SJSA1 (cell line): ENCODE measurements at places on chromosomes 6 and 20. TPM values are rescaled to one million over a fixed set of nuclear protein-coding genes. Genes with fewer than 3 reads are reported as not detected.

The TAF8 gene
- 5.0 and 12.2 TPM in 2 replicates for total RNA-seq

DNA sequence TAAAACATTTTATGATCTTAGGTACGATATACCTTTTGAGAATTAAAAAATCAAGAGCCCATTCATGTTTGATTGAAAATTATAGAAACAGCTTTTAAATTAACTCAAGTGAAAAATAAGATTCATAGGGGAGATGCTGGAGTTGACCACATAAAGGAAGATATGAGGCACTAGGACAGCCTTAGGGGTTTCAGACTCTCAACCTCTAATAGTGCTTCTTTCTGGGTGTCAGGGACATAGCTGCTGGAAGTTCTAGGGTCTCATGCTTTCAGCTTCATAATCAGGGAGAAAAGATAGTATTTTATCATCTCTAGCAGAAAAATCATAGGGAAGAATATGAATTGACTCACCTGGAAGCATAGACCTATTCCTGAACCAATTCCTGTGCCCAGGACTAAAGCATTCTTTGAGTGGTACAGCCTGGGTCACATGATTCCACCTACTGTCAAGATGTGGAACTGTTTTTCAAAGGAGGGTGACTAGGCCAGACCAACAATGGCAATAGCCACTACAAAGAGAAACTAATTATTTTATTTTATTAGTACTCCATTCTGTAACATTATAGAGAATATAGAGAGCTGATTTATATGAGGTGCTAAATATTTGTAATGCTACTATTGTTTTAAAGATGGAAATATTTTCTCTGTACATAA lies 27.8 kb upstream of the CENPW start:
- no peak for DNase-seq

- no peak for DNase-seq
Observed at GRCh38 chr6:79232696-79233462, 1.6 kb downstream of the HMGN3 start.

DNA sequence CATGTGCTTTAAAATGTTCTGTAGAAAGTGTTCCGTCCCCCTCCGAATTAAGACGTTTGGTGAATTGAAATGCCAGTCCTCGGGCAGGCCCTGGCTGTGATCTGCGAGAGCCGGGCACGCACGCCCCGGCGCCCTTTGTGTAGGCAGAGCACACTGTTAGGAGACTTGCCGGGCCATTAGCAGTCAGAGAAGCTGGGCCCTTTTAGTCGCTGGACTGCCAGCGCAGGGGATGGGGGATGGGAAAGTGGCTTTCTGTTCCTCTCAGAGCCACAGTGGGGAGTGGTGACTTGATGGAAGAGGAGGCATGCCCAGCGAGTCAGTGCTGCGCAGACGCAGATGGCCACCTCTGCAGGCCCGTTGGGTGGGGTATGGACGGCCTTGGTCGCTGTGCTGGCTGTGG lies 2.2 kb downstream of the PPP1R3G start:
- DNase-seq, result no peak

The PROKR2 gene
- not detected in 2 replicates for total RNA-seq

GRCh38 chr6:35550437-35550836 lies 37.7 kb upstream of the TULP1 start:
- no peak for DNase-seq

- no peak for DNase-seq
Observed at GRCh38 chr20:36956674-36957073, 5.2 kb upstream of the SAMHD1 start.
